ENCODE measurements at places on chromosomes 7 and 10.

DNA sequence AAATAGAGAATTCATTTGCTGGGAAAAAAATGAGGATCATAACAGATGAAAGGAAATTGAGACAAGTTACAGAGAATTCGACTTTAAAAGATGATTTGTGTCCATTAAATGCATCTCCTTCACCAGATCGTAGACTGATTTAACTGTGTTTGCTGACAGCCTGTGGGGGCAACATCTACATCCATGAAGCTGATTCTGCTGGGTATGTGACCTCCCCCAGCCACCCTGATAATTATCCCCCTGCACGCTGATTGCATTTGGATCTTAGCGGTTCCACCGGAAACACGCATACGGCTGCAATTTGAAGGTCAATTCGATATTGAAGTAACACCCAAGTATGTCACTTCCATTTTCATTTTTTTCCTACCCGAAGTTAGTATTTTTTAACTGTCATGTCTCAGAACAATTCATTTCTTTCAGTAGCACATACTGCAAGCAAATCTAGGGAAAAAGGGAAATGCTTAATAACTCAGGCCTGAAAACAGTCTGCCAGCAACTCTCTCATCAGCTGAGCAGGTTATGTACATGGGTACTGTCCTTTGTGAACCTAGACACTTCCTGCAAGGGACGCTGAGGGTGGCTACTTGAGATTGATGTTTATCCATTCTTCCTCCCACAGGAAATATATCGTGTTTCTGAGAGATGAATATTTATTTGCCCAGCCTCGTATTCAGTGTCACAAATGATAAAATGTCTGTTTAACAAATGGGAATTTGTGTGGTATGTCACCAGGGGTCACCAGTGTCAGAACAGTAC is 134.9 kb downstream of the ZNF22 start:
- no peak overlapping the region for H3K27ac ChIP-seq
- no peaks in the 10 kb centered on the region for H3K36me3 ChIP-seq
- DNase-seq, result no peak
- H3K4me3 ChIP-seq, result no peak overlapping the region
- no peaks in the 10 kb centered on the region for H3K27me3 ChIP-seq

GRCh38 chr10:13890233-13891127 is 303.7 kb downstream of the PRPF18 start:
- H3K4me1 ChIP-seq, result peaks cover 14% of the 10 kb centered on the region
- H3K4me3 ChIP-seq, result peak overlapping the region; percentile 49
- peaks cover 86% of the 10 kb centered on the region for H3K27me3 ChIP-seq
- H3K27ac ChIP-seq, result no peak overlapping the region
- DNase-seq, result peak; percentile 12

DNA sequence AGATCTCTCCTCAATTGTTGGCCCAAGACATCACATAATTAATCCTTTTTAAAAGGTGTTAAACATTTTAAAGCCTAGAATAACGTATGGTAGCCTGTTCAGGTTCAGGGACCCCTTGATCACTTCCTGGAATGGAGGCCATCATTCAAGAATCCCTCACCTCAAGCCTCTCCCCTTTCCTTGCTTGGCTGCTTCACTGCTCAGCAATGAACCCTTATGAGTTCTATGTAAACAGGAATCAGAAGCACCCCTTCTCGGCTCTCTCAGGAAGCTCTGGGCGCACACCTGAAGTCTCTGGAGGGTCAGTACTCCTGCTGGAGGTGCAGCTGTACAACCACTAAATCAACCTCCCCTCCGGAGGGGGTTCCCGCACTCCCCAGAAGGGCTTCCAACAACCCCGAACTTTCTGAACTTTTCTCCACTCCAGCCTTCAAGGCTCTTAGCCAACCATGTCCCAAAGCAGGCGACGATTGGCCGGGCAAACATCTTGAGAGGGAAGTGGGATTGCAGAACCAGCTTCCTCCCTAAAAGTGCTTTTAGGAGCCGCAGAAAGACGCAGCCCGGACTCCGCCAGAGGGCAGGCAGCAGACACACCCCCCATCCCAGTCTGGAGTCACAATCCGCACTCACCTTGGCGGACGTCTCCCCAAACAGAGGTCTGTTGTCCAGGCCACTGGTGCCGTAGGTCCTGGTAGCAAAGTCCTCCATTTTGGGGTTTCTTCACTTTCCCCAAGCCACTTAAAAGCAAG is 562 bp downstream of the TMEM243 start:
- H3K27ac ChIP-seq, result peak overlapping the region; percentile 98
- peak; percentile 78 for DNase-seq
- H3K4me1 ChIP-seq, result peaks cover 34% of the 10 kb centered on the region
- H3K36me3 ChIP-seq, result peaks cover 3% of the 10 kb centered on the region

DNA sequence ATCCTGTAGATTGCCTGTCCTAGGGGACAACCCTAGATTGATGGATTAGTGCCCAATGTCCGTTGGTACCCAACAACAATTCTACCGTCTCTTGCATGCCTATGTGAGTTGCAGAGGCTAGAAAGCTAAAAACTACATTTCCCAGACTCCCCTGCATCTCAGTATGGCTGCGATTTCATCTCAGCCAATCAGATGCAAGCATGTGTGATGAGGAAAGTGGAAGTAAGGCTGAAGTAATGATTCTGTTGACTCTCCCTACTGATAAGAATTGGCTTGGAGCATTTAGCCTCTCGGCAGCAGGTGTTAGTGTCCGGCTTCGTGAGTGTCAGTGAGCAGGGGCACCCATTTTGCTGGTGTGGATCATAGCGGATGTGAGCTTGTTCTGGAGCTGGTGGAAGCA is 171.9 kb downstream of the FGFR2 start:
- no peaks in the 10 kb centered on the region for H3K4me1 ChIP-seq
- H3K27me3 ChIP-seq, result no peaks in the 10 kb centered on the region
- no peak for DNase-seq
- no peak overlapping the region for H3K27ac ChIP-seq
